ENCODE measurements at places on chromosomes 2 and 18. TPM values are rescaled to one million over a fixed set of nuclear protein-coding genes. Genes with fewer than 3 reads are reported as not detected.

The PRKAG3 gene
- total RNA-seq, result not detected

The TRABD2A gene
- total RNA-seq, result 5.3 TPM

The ASB18 gene
- total RNA-seq, result not detected

DNA sequence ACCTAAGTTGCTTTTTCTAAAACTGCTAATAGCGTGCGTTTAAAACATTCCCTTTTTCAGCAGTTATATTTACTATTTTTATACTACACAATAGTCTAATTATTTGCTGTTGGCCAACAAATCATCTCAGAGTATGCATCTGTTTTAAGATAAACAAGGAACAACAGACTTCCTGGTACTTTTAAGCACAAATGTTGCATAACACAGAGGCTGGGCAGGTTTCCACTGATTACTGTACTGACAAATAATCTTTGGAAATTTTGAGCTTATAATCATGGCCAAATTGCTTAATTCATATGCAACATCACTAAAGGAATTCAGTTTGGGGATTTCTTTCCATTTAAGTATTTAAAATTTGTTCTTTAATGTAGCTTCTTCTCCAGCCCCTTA is 737.4 kb upstream of the SALL3 start:
- DNase-seq, result no peak

DNA sequence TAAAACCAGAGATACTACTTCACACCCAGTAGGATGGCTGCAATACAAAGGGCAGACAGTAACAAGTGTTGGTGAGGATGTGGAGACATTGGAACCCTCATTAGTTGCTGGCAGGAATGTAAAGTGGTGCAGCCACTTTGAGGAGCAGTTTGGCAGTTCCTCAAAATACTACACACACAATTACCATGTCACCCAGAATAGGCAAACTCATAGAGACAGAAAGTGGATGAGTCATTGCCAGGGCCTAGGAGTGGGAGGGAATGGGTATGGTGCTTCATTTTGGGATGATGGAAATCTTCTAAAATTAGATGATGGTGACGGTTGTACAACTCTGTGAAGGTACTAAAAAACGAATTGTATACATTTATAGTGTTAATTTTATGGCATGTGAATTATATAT is 54.8 kb downstream of the ATP9B start:
- peak; percentile 38 for DNase-seq

- no peak for DNase-seq
Observed at GRCh38 chr2:104025295-104025694, 828.6 kb upstream of the POU3F3 start.

GRCh38 chr2:86218124-86218523 is 18.9 kb downstream of the MRPL35 start:
- no peak for DNase-seq

GRCh38 chr18:24514439-24514838 is 54.0 kb downstream of the HRH4 start:
- DNase-seq, result peak; percentile 78

GRCh38 chr18:79945118-79946042 is 6.1 kb downstream of the SLC66A2 start:
- no peak for DNase-seq

DNA sequence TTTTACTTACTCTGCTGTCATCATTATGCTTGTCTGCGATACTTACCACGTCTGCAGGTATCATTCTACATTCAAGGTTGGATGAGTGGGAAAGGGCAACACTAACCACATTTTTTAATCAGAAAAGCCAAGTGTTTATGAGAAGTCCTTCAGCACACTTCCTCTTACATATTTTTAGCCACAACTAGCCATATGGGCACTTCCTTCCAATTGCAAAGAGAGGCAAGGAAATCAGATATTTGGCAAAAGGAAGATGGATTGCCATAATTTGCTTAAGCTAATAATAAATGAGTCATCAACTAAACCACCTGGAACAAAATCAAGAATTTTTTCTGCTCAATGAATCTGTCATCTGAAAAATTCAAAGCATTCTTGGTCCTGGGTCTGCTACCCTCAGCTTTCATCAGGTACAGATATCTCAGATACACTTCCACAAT is 16.7 kb upstream of the MRO start:
- DNase-seq, result peak; percentile 16

DNA sequence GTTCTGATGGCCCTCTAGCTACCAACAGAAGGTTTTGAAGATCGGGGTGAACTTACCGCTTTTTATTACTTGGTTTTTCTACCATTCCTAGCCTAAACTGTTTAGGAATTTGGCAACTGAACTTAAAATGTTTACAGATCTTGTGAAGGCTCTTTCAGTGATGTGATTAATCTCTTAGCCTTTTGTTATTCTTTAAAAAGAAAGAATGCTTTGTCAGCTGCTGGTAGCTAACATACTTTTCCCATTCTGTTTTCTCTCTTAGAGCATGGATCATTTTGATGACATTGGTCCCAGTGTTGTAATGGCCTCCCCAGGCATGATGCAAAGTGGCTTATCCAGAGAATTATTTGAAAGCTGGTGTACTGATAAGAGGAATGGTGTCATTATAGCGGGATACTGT is 18.1 kb downstream of the CPSF3 start:
- DNase-seq, result no peak

GRCh38 chr2:134258684-134259388 is 5.0 kb downstream of the MGAT5 start:
- DNase-seq, result peak; percentile 49

DNA sequence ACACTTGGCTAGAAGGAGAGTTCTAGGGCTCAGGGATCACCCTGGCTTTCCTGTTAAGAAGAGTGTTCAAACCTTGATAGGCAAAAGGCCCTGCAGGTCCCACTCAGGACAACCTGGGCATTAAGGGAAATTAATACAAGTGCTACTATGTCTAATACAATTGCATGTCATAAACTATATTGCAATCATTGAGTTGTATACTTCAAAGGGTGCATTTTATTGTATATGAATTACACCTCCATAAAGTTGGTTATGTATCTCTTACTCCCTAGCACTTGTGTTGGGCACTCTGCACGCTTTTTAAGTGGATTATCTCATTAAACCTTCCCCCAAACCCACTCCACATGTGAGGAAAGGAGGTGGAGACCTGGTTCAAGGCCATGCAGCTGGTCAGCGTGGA is 172.1 kb upstream of the GLI2 start:
- no peak for DNase-seq

DNA sequence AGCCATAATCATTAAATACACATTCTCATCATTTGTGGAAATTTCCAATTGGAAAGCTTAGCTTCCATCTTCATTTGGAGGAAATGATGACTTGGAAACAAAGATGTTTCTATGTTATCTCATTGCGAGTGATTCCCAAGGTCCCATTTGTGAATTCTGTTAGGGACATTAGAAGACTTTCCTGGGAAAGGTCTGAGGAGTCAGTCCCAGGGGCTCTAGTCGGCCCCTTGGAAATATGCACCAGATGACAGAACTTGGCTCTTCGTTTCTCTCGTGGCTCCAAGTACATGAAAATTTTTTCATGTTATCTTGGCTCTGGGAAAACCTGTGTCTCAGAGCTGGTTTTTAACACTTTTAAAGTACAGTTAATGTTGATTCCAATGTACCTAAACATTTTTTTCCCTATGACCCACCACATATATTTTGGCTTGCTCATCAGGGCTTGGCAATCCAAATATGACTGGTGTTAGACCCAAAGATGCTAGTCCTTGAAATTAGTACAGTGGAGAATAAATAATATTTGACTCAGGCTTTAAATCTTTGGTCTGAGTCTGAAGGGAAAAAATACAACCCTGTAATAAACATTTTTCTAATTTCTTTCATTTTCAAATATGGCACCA is 15.4 kb upstream of the CAVIN2 start:
- no peak for DNase-seq

- DNase-seq, result no peak
Observed at GRCh38 chr2:58364098-58364497, 123.0 kb upstream of the FANCL start.
